ENCODE measurements at places on chromosomes 16 and 17. TPM values are rescaled to one million over a fixed set of nuclear protein-coding genes. Genes with fewer than 3 reads are reported as not detected.

TRIM16 gene
- 25.0 TPM for total RNA-seq

KDM6B gene
- total RNA-seq, result 117 TPM

CSH1 gene
- total RNA-seq, result not detected

ZNF232 gene
- total RNA-seq, result 51.1 TPM

HOXB6 gene
- total RNA-seq, result 0.96 TPM

ADAM11 gene
- 1.4 TPM for total RNA-seq

DNA sequence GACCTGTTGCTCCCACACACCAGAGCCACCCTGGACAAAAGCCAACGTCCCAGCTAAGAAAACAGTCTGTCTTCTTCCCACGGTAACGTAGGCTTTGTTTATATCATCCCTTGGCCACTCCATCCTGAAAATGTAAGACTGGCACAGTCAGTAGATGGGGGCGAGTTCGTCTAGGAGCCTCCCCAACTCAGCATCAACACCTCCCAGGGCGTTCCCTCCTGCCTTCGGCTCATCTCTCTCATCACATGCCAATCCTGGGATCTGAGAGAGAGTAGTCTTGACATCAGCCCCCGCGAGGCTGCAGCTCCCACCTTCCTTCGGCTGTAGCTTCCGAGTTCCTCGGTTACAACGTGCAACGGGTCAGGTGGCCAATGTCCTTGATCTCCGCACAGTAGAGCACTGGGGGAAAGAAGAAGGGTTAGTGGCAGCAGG lies 894 bp downstream of the RNF227 start:
- no peak for DNase-seq
- H3K4me3 ChIP-seq, result peak overlapping the region; percentile 79
- H3K27ac ChIP-seq, result peak overlapping the region; percentile 92
- peaks cover 11% of the 10 kb centered on the region for H3K36me3 ChIP-seq

DNA sequence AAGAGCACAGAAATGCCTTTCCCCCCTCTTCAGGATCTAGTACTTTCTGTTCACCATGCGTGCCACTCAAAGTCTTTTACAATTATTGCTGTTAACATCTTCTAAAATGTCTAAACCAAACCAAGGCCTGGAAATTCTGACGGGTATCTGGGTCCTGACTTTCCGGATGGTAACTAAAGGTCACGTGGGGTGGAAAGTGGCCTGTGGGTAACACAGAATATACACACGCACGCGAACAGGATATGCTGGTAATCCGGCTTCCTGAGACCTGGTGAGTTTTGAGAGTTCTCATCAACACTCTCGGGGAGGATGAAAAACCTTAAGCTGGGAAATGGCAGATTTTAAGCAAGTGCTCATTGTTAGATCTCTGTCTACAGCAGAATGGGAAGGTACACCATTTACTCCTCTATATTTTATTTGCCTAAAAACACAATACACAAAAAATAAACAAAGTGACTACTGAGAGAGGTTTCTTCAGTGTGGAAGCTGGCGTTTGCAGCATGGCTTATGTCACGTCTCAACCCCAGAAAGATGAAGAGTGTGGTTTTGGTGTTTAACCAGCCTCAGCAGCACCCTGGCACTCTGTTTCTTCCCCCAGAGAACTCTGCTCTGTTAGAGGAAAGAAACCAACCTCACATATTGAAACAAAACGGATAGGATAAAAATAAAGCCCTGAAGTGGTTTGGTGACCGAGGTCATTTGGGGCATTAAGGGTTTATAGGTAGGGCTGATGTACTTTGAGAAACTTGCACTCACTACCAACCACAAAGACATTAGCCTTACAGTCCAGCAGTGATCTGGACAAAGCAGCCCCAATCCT lies 37.3 kb downstream of the SMG6 start:
- no peak overlapping the region for H3K27ac ChIP-seq
- peaks cover 12% of the 10 kb centered on the region for H3K36me3 ChIP-seq
- no peak for DNase-seq
- H3K4me1 ChIP-seq, result no peaks in the 10 kb centered on the region

GRCh38 chr16:525520-526180 lies 1.9 kb upstream of the CAPN15 start:
- H3K4me1 ChIP-seq, result peaks cover 15% of the 10 kb centered on the region
- H3K36me3 ChIP-seq, result peaks cover 2% of the 10 kb centered on the region
- peak overlapping the region; percentile 16 for H3K27ac ChIP-seq
- H3K27me3 ChIP-seq, result no peaks in the 10 kb centered on the region

- H3K4me3 ChIP-seq, result no peak overlapping the region
- no peaks in the 10 kb centered on the region for H3K27me3 ChIP-seq
- no peak overlapping the region for H3K27ac ChIP-seq
- DNase-seq, result no peak
- H3K4me1 ChIP-seq, result no peaks in the 10 kb centered on the region
These were observed 58.7 kb downstream of the DYNLRB2 start for GRCh38 chr16:80599466-80599865.

DNA sequence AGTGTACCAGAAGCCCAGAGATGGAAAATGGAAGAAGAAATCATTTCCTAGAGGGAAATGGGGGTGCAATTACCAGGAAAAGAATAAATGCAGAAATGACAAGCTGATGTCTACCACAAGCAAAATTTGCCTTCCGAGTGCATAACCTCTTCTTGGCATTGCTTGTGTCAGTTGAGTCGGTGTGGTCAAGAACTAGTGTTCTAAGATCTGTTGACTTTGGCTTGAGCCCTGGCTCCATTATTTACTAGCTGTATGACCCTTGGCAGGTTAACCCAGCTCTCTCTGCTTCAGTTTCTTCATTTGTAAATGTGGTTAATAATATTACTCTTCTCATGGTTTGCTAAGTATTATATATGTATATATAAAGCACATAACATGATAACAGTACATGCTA lies 273.0 kb upstream of the IRX5 start:
- no peak overlapping the region for H3K27ac ChIP-seq
- H3K27me3 ChIP-seq, result peaks cover 38% of the 10 kb centered on the region
- H3K36me3 ChIP-seq, result no peaks in the 10 kb centered on the region

DNA sequence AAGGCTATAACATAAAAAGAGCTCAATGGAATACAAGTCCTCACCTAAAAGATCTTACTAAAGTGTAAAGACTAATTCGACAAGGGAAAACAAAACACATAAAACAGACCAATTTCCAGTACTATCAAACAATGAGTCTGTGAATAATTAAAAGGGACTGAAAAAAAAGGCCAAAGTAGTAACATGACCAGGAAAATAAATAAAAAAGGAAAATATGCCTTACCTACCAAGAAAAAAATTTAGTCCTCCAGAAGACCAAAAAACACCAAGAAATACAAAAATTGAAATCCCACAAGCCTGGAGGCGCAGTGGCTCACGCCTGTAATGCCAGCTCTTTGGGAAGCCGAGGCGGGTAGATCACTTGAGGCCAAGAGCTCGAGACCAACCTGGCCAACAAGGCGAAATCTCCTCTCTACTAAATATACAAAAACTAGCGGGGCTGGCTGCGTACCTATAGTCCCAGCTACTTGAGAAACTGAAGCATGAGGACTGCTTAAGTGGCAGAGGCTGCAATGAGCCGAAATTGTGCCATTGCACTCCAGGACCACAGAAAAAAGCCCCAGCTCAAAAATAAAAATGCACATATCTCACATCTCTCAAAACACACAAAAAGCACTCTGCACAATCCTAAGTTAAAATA lies 60.8 kb downstream of the TEX14 start:
- no peak for DNase-seq
- H3K27me3 ChIP-seq, result no peaks in the 10 kb centered on the region
- no peak overlapping the region for H3K4me3 ChIP-seq
- H3K4me1 ChIP-seq, result no peaks in the 10 kb centered on the region
- no peaks in the 10 kb centered on the region for H3K36me3 ChIP-seq

DNA sequence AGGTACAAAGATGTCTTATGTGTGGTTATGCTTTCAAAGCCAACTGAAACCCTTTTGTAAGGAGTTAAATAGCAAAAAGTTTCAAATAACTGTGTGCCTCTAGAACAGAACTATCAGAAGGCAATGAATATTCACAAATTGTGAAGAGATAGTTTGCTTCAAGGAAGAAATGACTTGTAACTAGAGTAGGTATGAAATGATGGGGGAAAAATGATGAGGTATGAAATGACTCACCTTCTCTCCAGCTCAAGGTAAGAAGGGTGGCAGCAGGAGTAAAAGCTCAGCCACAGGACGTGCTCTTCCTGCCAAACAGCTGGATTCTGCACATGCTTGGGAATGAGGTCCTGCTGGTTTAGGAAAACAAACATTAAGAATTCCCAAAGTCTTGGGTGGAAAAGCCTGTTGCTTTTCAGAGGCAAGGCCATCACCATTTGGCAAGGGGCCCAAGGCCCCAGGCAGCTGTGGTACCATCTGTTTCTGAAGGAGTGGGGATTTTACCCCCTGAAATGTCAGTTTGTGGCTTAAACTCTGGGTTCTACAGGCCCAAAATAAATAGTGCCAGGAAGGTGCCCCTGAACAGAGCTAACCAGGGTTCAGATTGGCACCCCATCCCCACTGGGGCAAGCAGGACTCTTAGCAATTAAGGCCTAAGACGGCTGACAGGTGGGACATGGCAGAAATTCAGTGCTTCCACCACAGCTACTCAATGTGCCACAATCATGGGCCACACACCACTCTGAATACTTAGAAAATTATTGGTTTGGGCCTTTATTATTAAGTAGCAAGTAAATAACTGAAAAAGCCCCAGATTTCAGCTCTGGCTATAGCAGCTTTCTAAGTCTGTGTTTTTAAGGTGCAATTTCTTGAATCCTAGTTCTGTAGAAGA lies 13.3 kb downstream of the HERPUD1 start:
- DNase-seq, result no peak
- no peak overlapping the region for H3K27ac ChIP-seq

- DNase-seq, result no peak
- peaks cover 17% of the 10 kb centered on the region for H3K4me1 ChIP-seq
- H3K36me3 ChIP-seq, result peaks cover 6% of the 10 kb centered on the region
- H3K27me3 ChIP-seq, result no peaks in the 10 kb centered on the region
These were observed 10.3 kb downstream of the NSMCE1 start for GRCh38 chr16:27258241-27258734.

- H3K27ac ChIP-seq, result peak overlapping the region; percentile 98
- H3K27me3 ChIP-seq, result no peaks in the 10 kb centered on the region
- peaks cover 32% of the 10 kb centered on the region for H3K4me1 ChIP-seq
- DNase-seq, result peak; percentile 79
- no peaks in the 10 kb centered on the region for H3K36me3 ChIP-seq
These were observed 5.0 kb upstream of the SPATA20 start for GRCh38 chr17:50541716-50542688.

- H3K4me1 ChIP-seq, result no peaks in the 10 kb centered on the region
- H3K27me3 ChIP-seq, result no peaks in the 10 kb centered on the region
- H3K36me3 ChIP-seq, result no peaks in the 10 kb centered on the region
- H3K27ac ChIP-seq, result no peak overlapping the region
- H3K4me3 ChIP-seq, result no peak overlapping the region
- no peak for DNase-seq
These were observed 27.8 kb downstream of the GRIN2A start for GRCh38 chr16:10154389-10154788.

- H3K27ac ChIP-seq, result no peak overlapping the region
- H3K27me3 ChIP-seq, result no peaks in the 10 kb centered on the region
- H3K36me3 ChIP-seq, result no peaks in the 10 kb centered on the region
These were observed 616.3 kb upstream of the CDH8 start for GRCh38 chr16:62652441-62653120.

- peaks cover 21% of the 10 kb centered on the region for H3K27me3 ChIP-seq
- DNase-seq, result no peak
- no peak overlapping the region for H3K4me3 ChIP-seq
These were observed 7.6 kb upstream of the IRX5 start for GRCh38 chr16:54923055-54923473.

DNA sequence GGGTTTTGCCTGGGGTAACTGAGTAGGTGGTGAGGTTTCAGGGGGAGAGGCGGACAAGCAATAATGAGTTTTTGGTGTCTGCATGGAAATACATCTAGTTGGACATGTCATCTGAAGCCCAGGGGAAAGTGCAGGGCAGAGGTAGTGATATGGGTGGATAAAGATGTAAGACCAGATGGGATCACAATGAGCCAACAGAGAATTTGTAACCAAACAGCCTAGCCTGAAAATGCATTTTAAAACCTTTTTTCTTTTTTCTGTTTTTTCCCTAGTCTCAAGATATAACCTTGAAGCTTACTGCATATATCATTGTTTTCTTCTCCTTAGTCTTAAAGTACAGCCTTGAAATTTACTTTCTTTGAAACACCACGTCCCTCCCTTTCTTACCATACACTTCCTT lies 3.7 kb upstream of the ZNF19 start:
- no peak overlapping the region for H3K27ac ChIP-seq
- DNase-seq, result no peak
- no peaks in the 10 kb centered on the region for H3K4me1 ChIP-seq
- H3K27me3 ChIP-seq, result no peaks in the 10 kb centered on the region
- H3K4me3 ChIP-seq, result no peak overlapping the region
- H3K36me3 ChIP-seq, result no peaks in the 10 kb centered on the region

- H3K4me3 ChIP-seq, result no peak overlapping the region
- no peaks in the 10 kb centered on the region for H3K27me3 ChIP-seq
- no peak overlapping the region for H3K27ac ChIP-seq
- H3K4me1 ChIP-seq, result peaks cover 71% of the 10 kb centered on the region
- H3K36me3 ChIP-seq, result peaks cover 2% of the 10 kb centered on the region
These were observed 13.5 kb downstream of the NHERF1 start for GRCh38 chr17:74761931-74762330.

DNA sequence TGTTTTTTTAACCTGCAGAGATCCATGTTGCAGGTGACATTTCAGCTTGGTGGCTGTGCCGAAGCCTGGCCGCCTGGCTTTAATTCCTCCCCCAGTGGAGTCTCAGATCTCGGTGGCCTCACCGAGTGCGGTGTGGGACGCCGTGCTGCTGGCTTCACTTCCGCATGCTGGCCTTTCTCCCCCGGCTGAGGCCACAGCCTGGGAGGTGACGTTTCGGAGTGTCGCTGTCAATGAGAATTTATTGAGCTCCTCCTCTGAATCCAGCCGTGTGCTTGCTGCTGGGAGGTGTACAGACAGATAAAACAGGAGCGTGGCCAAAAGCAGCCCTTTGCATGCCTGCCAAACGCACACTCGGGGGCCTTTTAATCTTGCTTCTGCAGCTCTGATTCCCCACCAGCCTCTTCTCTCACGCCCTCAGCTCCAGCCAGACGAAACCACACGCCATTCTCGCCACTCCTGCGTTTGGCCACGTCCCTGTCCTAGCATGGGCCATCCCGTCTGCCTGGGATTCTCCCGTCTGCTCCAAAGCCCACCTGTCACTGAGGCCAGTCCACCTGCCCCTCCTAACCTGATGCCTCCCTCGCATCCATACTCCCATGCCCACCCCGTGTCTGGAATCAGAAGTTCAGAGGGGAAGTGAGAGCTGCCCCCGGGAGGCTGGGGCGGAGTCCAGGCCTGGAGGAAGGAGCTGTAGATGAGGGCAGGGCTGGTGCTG lies 3.6 kb downstream of the GSE1 start:
- H3K4me1 ChIP-seq, result peaks cover 51% of the 10 kb centered on the region
- peaks cover 2% of the 10 kb centered on the region for H3K36me3 ChIP-seq
- no peak for DNase-seq
